ENCODE measurements at places on chromosomes 12 and 14. TPM values are rescaled to one million over a fixed set of nuclear protein-coding genes. Genes with fewer than 3 reads are reported as not detected.

ATL1 gene
- 0.18 TPM for total RNA-seq

GALNT9 gene
- total RNA-seq = not detected

GALNT8 gene
- not detected for total RNA-seq

HOXC9 gene
- total RNA-seq = not detected

TESPA1 gene
- 35.1 TPM for total RNA-seq

SERPINA3 gene
- not detected for total RNA-seq

SMIM41 gene
- 0.75 TPM for total RNA-seq

FANCM gene
- total RNA-seq = 32.2 TPM

SH2B3 gene
- 20.8 TPM for total RNA-seq

KRT3 gene
- total RNA-seq = not detected

SLC6A15 gene
- total RNA-seq = not detected

KRT78 gene
- not detected for total RNA-seq

SPIC gene
- not detected for total RNA-seq

TSPAN19 gene
- not detected for total RNA-seq

KLHDC1 gene
- total RNA-seq = 1.7 TPM

POTEG gene
- not detected for total RNA-seq

RNASE3 gene
- total RNA-seq = not detected

ZC2HC1C gene
- total RNA-seq = 2.9 TPM

COCH gene
- total RNA-seq = 33.7 TPM

HHIPL1 gene
- 0.07 TPM for total RNA-seq

ZBTB39 gene
- 10.0 TPM for total RNA-seq

LRP1-AS gene
- not detected for total RNA-seq

NYNRIN gene
- total RNA-seq = not detected

IKZF4 gene
- total RNA-seq = 7.4 TPM

CABP1 gene
- total RNA-seq = not detected

KRT82 gene
- not detected for total RNA-seq
